ENCODE measurements at places on chromosomes 6 and 20. TPM values are rescaled to one million over a fixed set of nuclear protein-coding genes. Genes with fewer than 3 reads are reported as not detected.
A peak's percentile ranks its signal among the peaks of the same experiment; 100 is the strongest.

Gene HLA-DQB1
- total RNA-seq = not detected

Gene PLCB4
- 4.7 TPM for total RNA-seq

DNA sequence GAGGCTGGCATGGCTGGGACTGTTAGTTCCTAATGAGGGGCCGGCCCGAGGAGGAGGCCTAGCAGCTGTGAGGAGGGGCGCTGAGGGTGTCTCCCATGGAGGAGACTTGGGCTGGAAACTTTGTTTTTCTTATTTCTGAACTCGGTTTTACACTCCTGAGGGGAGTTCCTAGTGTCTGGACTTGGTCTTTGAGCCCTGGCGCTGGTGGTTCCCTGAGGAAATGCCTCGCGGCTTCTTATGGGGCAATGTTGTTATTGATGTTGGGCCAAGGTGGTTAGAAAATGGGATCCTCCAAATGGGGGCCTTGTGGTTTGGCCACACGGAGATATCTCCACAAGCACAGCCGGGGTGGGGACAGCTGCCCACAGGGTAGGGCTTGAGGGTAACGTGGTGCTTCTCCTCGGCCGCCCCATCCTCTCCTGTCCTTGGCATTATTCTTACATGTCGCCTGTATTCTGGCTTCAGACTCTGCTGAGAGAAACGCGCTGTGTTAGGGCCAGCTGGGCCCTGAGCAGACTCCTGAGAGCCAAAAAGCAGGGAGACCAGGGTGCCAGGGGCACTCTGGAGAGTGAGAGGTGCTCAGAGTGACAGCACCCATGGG is 136.9 kb downstream of the FOXO3 start:
- no peak for DNase-seq

Gene PDYN
- not detected for total RNA-seq

GRCh38 chr6:1287103-1287591 is 24.8 kb upstream of the FOXQ1 start:
- no peak for DNase-seq

DNA sequence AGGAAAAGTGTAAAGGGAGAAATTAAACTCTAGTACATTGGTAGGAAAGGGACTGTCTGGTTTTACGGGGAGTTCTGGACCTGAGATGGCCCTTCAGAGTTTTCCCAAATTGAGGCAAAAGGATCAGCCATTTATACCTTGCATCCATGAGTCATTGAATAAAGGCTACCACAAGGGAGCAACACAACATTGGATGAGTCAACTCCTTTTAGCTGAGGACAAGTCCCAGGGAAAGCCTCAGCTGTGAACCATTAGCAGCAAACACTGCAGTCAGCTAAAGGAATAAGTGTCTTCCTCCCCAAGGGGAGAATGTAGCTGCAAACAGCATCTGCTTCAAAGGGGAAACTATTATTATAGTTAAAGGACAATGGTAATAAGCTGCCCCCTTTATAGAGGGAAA is 468.7 kb upstream of the ID4 start:
- peak; percentile 14 for DNase-seq

- no peak for DNase-seq
Measured at GRCh38 chr20:7362601-7363000, 577.7 kb downstream of the HAO1 start.

Gene C20orf202
- not detected for total RNA-seq

Gene SH3BGRL2
- total RNA-seq = 12.0 TPM

- DNase-seq = no peak
Measured at GRCh38 chr6:30311671-30312070, 15.1 kb upstream of the TRIM39 start.

- DNase-seq = no peak
Measured at GRCh38 chr6:130482645-130483390, 117.0 kb downstream of the TMEM200A start.

Gene CTCFL
- total RNA-seq = 0.90 TPM

- DNase-seq = no peak
Measured at GRCh38 chr6:56863366-56863765, 91.5 kb upstream of the BEND6 start.

- DNase-seq = no peak
Measured at GRCh38 chr20:13147971-13148370, 73.1 kb upstream of the ISM1 start.

DNA sequence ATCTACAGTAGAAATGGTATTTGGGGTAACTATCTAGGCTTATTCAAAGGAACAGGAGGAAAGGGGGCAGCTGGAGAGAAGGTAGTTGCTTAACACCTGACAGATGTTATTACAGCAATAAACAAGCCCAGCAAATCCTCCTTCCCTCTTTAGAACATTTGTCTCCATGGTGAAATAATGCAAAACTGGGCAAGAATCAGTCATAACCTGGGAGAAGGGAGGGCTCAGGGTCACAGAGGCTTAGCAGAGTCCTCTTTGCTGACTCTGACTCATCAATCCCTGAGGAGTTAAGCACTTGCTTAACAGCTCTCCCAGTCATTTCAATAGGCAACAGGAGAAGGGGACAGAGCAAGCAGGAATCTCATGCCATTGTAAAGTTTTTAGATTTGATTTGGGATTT is 230.3 kb downstream of the IBTK start:
- peak; percentile 62 for DNase-seq

Gene NPEPL1
- 15.8 TPM for total RNA-seq

Gene SLC13A3
- total RNA-seq = 1.3 TPM

Gene TREML1
- total RNA-seq = not detected

GRCh38 chr20:25543068-25543467 is 42.3 kb downstream of the NINL start:
- DNase-seq = peak; percentile 56

Gene DSP
- 0.46 TPM for total RNA-seq

DNA sequence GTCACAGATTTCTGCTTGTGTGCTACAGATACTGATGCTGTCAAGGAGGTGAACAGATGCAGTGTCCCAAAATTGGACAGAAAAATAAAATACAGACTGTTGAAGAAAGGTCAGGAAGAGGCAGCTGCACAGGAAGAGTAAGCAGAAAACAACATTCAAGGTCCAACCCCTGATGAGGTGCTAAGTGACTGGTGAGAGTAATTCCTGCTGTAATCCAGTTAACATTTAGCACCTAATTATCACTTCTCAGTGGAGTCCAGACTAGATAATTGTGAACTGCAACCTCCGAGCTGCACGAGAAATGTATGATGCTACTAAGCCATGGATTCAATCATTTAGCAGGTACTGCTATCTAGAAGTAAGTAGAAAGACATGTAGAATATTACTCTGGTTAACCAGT is 36.3 kb upstream of the NRSN1 start:
- no peak for DNase-seq

DNA sequence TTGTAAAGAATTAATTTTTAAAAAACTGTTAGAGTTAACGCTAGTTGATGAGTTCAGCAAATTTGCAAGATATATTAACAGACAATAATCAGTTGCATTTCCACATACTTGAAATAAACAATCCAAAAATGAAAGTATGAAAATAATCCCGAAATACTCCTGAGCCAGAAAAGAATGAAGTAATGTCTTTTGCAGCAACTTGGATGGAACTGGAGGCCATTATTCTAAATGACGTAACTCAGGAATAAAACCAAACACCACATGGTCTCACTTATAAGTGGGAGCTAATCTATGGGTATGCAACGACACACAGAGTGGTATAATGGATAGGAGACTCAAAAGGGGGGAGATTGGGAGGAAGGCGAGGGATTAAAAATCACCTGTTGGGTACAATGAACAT is 872.9 kb upstream of the GJE1 start:
- no peak for DNase-seq

GRCh38 chr6:1394514-1395463 is 5.4 kb downstream of the FOXF2 start:
- DNase-seq = no peak

DNA sequence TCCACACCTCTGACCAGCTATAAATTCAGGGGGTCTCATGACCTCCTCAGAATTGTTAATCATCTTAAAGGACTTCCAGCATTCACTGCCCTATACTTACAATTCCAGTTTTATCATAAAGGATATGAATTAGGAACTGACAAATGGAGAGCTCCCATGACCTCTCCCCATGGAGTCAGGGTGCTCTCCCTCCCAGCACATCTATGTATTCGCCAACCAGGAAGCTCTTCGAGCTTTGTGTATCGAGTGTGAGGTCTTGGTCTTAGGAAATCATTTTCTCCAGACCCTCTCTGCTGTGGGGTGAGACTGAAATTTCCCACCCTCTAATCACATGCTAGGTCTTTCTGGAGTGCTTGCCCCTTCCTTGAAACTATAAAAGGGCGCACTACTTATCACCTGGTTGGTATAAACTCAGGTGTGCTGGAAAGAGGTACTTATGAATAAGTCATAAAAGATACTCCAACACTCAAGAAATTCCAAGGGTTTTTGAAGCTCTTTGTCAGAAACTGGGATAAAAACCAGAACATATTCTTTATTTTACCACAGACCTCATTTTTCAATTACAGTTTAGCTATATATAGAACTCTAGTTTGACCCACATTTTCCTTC is 238.4 kb upstream of the OPRM1 start:
- no peak for DNase-seq

Gene NKAIN2
- total RNA-seq = 1.2 TPM

All from A673 (cell line).